ENCODE measurements at places on chromosomes 11 and 22.
A peak's percentile ranks its signal among the peaks of the same experiment; 100 is the strongest.

GRCh38 chr11:109853156-109853776 lies 239.9 kb upstream of the ZC3H12C start:
- no peak for DNase-seq

DNA sequence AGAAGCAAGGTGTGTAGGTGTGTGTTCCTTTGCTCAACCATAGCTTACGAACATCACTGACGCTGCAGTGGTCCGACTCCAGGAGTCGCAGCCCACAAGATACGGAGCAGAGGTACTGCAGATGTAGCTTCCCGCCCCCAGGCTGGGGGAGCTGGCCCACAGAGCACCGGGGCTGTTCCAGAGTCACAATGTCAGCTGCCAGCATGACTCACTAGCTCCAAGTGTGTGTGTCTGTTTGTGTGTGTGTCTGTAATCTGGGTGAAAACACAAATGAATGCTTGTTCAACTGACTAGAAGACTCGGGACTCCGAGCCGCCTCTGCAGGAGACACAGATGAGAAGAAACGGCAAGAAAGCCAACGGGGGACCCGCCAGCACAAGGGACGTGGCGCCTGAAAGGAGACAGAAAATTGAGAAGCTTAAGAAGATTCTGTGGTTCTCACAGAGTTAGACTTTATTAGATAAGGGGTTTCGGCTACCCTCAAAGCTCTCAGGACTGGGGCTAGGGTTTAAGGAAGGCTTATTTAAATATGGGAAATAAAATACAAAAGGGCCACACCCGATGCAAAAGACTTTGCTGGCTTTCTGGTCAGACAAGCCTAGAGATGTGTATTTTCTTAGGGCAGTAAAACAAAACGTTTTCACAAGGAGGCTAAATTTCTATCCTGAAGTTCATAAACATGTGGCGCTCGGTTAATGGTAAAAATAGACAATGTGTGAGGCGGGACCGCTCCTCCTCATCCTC lies 10.7 kb downstream of the VSIG10L2 start:
- DNase-seq: no peak

DNA sequence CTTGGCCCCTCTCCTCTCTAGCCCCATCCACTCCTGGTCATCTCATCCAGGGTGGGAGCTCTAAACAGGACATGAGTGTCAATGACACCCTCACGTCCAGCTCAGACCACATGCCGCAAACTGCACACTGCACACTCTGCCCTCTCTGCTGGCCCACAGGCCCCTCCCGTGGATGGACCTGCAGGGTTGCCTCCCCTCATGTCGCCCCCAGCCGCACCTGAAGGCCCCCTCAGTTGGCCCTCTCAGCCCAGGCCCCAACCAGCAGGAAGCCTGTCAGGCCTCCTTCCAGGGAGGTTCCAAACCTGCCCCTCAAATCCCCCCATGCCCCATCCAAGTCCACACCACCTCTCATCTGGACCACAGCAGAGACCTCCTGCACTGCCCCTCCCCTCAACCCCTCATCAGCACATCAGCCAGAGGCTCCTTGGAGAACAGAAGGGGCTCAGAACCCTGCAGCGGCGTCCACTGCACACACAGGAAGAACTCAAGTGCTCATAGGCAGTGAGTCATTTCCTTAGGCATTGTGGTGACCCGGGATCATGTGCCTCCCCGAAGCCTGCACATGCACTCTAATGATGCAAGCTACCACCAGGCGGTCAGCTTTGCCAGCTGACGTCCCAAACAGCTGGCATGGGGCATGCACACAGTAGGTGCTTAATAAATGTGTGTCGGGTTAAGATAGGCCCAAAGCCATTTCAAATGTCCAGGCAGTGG lies 12.9 kb upstream of the CDKN1C start:
- DNase-seq: peak; percentile 19

DNA sequence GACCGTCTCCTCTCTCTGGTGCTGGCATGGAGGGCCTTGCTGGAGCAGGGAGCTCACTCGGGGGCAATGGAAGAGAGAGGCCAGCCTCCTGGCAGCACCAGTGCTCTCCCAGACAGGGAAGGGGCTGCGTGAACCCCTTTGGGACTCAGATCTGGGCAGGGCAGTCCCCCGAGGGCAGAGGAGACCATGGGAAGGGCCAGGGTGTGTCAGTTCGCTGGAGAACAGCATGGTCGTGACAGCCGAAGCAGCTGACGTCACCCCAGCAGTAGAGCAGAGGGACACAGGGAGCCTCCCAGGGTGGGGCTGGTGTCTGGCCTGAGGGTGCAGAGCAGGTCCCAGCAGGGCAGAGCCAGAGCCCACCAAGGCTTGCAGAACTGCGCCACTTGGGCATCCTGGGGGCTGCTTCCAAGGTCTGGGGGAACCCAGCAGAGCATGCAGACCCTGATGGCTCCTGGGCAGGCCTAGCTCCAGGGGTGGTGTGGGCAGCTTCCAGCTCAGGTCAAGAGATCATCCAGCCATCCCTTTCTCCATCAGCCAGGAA lies 71.0 kb upstream of the KCNQ1OT1 start:
- DNase-seq: no peak

DNA sequence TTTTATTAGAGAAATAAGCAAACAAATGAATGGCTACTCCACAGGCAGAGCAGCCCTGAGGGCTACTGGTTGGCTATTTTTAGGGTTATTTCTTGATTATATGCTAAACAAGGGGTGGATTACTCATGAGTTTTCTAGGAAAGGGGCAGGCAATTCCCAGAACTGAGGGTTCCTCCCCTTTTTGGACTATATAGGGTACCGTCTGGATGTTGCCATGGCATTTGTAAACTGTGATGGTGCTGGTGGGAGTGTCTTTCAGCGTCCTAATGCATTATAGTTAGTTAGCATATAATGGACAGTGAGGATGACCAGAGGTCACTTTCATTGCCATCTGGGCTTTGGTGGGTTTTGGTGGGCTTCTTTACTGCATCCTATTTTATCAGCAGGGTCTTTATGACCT lies 19.2 kb downstream of the SLC22A6 start:
- DNase-seq: no peak

- no peak for DNase-seq
Measured at GRCh38 chr22:40401981-40402406, 31.6 kb downstream of the SGSM3 start.

DNA sequence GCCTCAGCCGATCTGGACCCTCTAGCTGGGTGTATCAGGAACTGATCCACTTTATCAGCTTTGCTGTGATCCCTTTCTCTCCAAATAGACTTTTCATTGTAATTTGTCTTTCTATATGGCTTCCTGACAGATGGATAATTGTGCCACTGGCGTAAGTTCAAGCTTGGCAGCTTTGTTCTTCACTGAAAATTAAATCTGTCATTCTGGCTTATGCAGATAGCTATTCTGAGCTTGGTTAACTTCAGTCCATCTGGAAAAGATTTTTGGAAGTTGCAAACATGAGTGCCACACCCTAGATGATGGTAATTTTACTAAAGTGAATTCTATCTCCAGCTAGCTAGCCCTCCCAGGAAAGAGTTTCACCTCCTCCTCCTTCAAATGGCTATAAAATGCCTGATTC lies 8.1 kb downstream of the OR5A2 start:
- no peak for DNase-seq

DNA sequence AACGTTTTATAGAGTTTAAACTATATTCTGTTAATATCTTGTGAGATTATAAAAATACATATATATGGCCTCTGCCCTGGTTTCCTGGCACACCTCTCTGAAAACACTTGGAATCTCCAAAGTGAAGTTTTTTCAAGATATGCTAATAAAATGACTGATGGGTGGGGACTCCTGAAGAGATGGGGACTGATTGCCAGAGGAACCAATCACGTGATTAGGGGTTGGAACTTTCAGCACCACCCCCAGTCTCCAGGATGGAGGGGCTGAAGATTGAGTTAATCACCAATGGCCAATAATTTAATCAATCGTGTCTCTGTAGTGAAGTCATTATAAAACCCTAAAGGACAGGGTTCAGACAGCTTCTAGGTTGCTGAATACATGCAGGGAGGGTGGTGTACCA lies 37.4 kb downstream of the C11orf71 start:
- DNase-seq: no peak

DNA sequence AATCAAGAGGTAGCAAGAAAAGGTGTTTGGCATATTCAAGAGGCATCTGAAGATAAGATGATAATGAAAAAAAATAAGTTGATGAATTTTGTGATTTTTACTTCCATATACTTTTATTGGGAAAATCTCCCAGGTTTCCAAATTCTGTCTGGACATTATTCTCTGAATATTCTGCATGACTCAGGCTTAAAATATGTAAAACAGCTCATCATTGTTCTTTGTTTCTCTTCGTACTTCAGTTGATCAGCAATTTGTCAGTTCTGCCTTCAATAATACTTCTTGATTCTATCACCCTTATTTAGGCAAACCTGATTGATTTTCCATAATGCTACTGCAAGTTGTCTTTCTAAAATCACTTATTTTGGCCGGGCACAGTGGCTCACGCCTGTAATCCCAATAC lies 30.2 kb downstream of the GTF2H1 start:
- no peak for DNase-seq

DNA sequence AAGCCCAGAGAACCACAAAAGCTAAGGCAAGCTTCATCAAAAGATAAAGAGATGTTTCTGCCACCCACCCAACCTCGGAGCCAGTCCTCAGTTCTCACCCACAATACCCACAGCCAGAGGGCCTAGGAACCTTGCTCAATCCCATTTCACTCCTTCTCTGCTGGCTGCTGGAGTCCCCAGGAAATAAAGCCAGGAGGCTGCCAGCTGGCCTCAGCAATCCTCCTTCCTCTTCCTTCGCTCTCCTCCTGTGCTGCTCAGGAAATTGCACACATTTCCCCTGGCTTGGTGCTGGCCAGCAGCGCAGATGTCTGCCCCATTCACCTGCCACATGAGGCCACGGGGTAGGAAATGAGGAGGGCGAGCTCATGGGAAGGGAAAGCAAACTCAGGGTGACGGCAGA lies 91.8 kb upstream of the LDLRAD3 start:
- no peak for DNase-seq

DNA sequence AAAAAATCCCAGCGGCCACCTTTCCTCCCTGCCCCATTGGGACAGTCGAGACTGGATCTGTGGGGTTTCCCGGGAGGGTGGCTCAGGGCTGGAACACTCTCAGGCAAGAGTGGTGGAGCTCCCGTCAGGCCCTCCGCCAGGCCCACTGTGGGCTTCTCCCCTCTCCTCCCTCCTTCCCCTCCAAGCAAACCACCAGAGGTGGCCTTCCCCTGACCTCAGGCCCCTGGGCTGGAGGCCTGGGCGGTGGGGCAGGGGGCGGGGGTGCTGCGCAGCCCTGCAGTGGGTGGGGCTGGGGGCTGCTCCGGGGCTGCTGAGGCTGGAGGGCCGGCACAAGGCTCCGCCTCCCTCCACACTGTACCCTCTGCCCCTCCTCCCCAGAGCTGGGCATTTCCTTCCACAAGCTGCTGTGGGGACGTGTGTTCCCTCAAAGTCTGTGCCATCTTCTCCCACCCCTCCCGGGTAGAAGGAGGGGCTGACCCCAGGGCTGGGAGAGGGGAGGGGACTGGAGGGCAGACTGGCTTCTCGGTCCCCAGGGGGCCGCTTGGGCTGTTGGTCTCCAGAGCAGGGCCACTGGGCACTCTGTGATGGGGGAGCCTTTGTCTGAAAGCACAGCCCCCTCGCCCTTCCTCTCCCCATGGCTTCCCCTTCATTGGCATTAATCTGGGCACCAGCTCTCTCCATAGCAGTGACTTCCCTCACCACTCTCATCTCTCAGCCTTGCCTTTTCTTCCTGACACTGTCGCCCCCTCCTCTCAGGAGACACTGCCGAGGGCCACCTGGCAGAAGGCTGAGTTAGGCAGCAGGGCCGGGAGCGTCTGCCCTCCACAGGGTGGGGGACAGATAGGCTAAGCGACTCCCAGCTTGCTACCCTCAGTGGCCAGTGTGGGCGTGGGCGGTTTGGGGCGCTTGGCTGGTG lies 7.1 kb downstream of the RCOR2 start:
- DNase-seq: no peak

GRCh38 chr11:44176546-44177213 lies 81.2 kb downstream of the EXT2 start:
- no peak for DNase-seq

- DNase-seq: no peak
Measured at GRCh38 chr11:10916665-10917064, 58.8 kb upstream of the ZBED5 start.

- DNase-seq: no peak
Measured at GRCh38 chr22:48237466-48238283, 1475.2 kb downstream of the TBC1D22A start.

- no peak for DNase-seq
Measured at GRCh38 chr11:77525455-77526091, 51.7 kb upstream of the PAK1 start.

DNA sequence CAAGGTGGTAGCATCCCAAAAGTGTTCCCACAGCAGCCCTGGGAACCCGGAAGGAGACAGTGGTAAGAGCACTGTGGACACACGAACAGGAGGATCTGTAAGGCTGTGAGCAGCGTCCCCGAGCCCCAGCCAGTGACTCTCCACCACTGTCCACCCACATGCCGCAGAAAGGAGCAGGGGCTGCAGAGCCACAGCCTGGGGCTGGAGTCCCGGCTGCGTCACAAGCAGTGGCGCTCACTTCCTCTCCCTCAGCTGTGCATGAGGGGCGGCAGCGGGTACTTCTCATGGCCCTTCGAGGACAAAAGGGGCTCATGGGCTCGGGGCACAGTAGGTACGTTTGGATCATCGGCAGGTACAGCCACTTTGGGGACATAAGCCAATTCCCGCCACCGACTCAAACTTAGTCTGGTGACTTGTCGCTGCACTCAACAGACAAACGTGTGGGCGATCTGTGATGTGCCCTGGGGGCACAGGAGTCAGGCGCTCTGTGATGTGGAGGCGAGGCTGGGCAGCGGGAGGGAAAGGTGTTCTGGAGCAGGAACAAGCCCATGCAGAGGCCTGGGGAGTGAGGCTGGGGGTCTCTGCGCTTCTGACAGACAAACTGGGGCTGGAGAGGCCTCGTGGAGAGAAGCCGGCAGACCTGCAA lies 68.5 kb downstream of the SCUBE1 start:
- no peak for DNase-seq

DNA sequence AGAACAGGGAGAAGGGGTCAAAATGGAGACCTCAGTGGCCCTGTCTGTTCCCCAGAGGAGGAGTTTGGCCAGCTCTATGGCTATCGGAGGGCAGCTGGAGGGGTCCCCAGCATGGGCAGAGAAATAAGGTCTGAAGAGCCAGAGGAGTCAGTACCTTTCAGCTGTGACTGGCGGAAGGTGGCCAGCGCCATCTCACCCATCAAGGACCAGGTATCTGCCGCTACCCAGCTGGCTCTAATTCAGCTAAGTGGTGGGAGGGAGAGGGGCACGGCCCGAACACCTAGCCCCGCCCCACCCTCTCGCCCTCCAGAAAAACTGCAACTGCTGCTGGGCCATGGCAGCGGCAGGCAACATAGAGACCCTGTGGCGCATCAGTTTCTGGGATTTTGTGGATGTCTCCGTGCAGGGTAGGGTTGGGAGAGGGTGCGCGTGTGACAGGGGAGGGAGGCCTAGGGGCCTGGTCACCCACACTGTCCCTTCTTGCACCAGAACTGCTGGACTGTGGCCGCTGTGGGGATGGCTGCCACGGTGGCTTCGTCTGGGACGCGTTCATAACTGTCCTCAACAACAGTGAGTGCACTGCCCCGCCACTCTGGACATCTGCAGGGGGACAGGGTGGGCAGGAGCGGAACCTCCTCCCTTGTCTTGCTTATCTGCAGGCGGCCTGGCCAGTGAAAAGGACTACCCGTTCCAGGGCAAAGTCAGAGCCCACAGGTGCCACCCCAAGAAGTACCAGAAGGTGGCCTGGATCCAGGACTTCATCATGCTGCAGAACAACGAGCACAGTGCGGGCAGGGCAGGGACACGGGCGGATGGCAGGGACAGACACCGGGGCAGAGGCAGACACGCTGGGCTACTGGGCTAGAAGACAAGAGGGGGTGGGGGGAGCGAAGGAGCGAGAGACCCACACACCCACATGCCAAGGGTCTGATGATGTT lies 2.8 kb downstream of the CTSW start:
- no peak for DNase-seq

- no peak for DNase-seq
Measured at GRCh38 chr11:117381481-117382387, 54.1 kb downstream of the CEP164 start.
